Mesothelial cell of epicardium (in vitro differentiated cells): ENCODE measurements at places on chromosomes 5 and 9.
A peak's percentile ranks its signal among the peaks of the same experiment; 100 is the strongest.

DNA sequence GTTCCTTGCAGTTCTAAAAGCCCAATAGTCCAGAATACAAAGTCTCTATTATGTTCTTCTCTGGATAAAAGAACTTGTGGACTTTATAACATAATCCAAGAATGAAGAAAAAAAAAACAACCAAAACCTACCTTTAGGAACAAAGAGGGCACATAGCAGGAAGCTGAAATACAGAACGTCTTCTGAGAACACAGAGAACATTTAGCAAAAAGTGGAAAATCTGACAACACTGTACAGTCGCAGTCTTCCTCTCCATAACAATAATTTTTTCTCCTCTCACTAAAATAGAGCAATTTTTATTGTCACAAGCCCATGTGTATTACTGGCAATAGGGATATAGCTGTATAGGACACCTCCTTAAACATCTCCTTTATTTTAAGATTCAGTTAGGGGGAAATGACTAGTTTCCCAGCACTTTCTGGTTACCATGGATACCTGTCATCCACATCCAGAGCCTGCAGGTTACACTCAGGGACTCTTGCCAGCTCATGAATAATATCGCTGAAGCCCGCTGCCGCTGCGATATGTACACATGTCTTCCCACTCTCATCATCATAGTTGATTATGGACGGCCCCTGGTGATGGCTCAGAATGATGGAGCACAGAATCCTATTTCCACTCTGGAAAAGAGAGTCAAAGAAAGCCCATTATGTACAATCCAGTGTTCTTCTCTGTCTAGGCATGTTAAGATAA, 106.5 kb downstream of the ANKRD55 start:
- H3K4me1 ChIP-seq, result peaks cover 25% of the 10 kb centered on the region
- no peak for DNase-seq
- peaks cover 8% of the 10 kb centered on the region for H3K36me3 ChIP-seq
- peak overlapping the region; percentile 50 for H3K27ac ChIP-seq
- no peaks in the 10 kb centered on the region for H3K27me3 ChIP-seq

- no peak for DNase-seq
- H3K36me3 ChIP-seq, result no peaks in the 10 kb centered on the region
- H3K4me3 ChIP-seq, result no peak overlapping the region
- peaks cover 13% of the 10 kb centered on the region for H3K4me1 ChIP-seq
- no peaks in the 10 kb centered on the region for H3K27me3 ChIP-seq
These were observed 18.9 kb downstream of the OGN start for GRCh38 chr9:92385477-92385876.

DNA sequence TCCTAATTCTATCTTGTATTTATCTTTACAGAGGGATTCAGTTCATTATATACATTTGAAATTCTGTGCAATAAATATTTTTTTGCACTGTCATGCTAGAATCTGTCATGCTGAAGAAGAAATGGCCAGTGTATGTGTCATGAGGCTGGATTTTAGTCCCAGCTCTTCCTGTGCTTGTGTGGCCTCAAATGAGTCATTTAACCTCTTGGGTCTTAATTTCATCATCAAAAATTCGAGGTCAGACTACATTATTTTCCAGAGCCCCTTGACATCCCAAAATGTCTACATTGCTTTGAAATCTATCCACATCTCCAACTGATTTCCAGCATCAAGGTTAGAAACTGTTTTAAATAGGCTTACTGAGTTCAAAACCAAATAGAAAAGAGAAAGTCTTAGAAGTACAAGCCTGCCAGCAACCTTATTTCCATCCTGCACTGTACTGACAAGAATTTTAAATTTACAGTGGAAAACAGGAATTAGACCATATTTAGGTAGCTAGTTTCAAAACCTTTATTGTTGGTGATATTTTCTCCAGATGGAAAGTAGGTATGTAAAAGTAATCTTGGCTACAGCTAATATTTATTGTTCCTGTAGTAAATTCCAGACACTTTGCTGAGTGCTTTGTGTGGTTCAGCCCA, 96.7 kb upstream of the MAMDC2 start:
- H3K27ac ChIP-seq, result peak overlapping the region; percentile 84
- H3K36me3 ChIP-seq, result no peaks in the 10 kb centered on the region
- no peak overlapping the region for H3K4me3 ChIP-seq

DNA sequence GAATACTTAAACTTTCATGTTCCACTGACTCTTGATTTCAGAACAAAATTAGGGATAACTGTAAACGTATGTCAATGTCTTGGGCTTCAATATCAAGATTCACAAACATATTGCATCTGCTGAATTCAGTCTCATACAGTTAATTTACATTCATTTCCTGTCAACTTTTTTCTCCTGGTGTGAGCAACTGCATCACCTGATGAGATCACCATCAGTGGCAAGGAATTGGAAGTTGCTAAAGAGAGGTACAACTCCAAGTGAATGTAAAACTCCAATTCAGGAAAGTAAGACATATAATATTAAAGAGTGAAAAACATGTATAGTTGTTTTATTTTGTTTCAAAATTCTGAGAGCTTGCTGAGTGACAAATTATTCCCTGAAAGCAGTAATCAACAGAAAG, 1336.2 kb upstream of the C9orf72 start:
- no peak overlapping the region for H3K27ac ChIP-seq
- H3K27me3 ChIP-seq, result no peaks in the 10 kb centered on the region
- DNase-seq, result no peak
- H3K4me3 ChIP-seq, result no peak overlapping the region

GRCh38 chr5:144779368-144779767, 608.7 kb downstream of the KCTD16 start:
- H3K27ac ChIP-seq, result no peak overlapping the region
- no peak overlapping the region for H3K4me3 ChIP-seq
- H3K4me1 ChIP-seq, result peaks cover 10% of the 10 kb centered on the region
- DNase-seq, result no peak
- no peaks in the 10 kb centered on the region for H3K36me3 ChIP-seq

GRCh38 chr5:111670826-111671492, 86.0 kb downstream of the NREP start:
- H3K4me1 ChIP-seq, result peaks cover 30% of the 10 kb centered on the region
- no peaks in the 10 kb centered on the region for H3K27me3 ChIP-seq
- H3K27ac ChIP-seq, result no peak overlapping the region
- no peak for DNase-seq

DNA sequence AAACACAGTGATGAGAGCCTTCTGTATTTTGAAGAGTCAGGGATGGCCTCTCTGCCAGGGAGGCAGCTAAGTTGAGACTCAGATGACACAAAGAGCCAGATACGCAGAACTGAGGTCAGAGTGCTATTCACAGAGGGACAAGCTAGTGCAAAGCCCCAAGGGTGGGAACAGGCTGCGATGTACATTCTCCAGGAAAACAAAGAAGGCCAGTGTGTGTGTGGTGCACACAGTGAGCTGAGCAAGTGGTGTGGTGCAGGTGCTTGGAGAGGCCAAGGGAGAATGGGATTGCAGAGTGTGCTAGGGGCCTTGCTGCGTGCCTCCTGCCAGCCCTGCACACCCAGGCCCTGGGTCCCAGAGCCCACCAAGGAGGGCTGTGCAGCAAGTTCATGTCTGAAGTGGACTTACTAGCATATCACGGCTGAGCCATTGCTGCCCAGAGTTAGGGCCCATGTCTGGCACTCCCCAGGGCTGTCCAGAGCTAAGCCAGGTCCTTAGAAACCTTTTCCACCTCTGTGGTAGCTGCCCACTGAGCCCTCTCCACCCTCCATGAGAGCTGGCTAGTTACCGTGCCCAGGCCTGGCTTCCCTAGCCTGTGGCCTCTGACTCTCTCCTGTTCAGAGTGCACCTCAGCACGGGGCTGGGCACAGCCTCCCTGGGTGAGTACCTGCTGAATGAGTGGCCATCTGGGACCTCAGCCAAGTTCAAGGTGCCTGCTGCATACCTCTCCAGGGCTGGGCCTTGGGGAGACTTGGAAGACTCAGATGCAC, 9.3 kb downstream of the SLC25A48 start:
- no peak for DNase-seq
- no peaks in the 10 kb centered on the region for H3K4me1 ChIP-seq

- no peak for DNase-seq
- H3K36me3 ChIP-seq, result peaks cover 6% of the 10 kb centered on the region
- H3K4me1 ChIP-seq, result peaks cover 6% of the 10 kb centered on the region
- H3K27ac ChIP-seq, result no peak overlapping the region
- H3K4me3 ChIP-seq, result no peak overlapping the region
- H3K27me3 ChIP-seq, result peaks cover 3% of the 10 kb centered on the region
These were observed 27.0 kb upstream of the ZNF622 start for GRCh38 chr5:16492398-16493140.

DNA sequence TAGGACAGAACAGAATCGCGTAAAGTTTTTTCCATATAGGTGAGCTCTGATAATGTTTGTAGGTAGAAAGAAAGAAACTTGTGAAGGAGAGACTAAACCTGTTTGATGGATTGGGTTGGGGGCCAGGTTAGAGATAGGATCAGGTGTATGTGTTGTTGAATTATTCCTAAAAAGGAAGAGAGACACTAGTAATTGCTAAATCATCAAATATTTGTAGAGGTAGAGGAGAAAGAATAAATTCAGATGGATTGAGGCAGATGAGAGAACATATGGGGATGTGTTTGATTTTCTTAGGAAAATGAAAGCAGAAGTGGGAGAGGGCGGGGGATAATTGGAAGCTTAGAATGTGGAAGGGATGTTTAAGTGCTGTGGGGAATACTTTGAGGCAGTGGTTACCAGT, 7.7 kb downstream of the ZCCHC7 start:
- no peak for DNase-seq
- no peaks in the 10 kb centered on the region for H3K4me1 ChIP-seq
- H3K4me3 ChIP-seq, result no peak overlapping the region
- peaks cover 6% of the 10 kb centered on the region for H3K36me3 ChIP-seq

DNA sequence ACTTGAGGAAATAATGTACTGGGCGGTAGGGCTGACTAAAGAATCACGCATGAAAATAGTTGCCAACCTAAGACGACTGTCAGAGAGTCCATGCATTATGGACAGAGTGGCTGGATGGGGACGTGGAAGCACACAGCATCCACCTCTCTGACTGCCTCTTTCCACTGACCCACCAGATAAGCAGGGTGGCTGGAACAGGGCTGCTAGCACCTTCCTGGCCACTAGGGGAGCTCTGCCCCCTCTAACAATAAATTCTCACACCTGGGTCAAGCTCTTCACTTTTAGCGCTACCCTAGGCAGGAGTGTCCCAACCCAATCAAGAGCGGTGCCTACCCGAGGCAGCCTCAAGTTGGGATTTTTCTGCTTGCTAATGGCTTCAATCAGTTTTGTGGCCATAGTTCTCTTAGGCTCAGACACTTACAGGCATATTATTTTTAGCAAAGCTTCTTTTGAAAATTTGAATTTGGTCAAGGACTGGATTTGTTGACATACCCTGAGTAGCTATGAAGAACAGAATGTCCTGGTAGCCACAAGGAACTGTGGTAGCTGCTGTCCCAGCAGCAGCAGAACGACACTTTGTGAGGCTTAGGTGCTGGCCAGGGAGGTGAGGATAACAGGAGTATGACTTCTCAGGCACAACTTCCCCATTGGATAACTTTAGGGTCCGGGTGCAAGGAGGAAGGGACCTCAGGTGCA, 6.9 kb upstream of the TPM2 start:
- peak overlapping the region; percentile 30 for H3K27ac ChIP-seq
- no peak overlapping the region for H3K4me3 ChIP-seq
- DNase-seq, result peak; percentile 70
- H3K4me1 ChIP-seq, result peaks cover 4% of the 10 kb centered on the region

DNA sequence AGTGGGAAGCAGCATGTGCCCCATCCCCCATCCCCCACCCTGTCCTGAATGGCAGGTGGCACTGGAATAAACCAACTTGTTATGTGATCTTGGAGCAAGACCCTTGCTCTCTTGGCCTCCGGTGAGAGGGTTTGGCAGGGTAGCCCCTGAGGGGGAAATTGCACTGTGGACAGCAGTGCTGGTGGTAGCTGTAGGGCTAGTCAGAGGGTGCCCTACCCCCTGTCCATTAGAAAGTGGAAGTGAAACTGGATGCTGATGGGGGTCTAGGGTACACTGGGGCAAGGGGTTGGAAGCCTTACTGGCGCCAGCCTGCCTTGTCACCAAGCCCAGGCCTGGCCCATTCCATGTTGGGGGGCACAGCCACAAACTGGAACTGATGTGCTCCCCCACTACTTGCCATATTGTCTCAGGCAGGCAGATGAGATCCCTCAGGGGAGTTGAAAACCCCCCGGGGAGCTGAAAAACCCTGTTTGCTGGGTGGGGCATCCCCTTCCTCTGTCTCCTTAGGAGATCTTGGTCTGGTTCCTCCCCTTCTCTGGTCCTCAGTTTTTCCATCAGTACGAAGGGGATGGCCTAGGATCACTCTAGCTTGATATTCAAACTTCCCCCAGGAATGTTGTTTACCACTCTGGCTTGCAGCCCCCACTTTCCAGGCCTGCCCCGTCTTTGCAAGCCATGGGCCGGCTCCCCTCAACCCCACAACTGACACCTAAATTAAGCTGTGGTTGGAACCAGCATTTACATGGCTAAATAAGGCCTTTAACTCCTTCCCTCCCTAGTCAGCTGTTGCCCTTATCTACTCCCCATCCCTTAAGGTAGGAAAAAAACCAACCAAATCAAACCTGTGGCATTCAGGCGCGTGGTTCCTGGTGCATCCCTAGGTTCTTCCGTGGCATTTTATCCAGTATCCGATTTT, 14.4 kb upstream of the SYNPO start:
- peaks cover 45% of the 10 kb centered on the region for H3K4me1 ChIP-seq
- peak overlapping the region; percentile 59 for H3K4me3 ChIP-seq
- H3K27me3 ChIP-seq, result no peaks in the 10 kb centered on the region
- no peaks in the 10 kb centered on the region for H3K36me3 ChIP-seq
- no peak for DNase-seq

- DNase-seq, result no peak
- peaks cover 72% of the 10 kb centered on the region for H3K27me3 ChIP-seq
- no peaks in the 10 kb centered on the region for H3K36me3 ChIP-seq
- H3K4me1 ChIP-seq, result peaks cover 2% of the 10 kb centered on the region
- no peak overlapping the region for H3K4me3 ChIP-seq
These were observed 1.4 kb downstream of the GDA start for GRCh38 chr9:72150661-72151060.

DNA sequence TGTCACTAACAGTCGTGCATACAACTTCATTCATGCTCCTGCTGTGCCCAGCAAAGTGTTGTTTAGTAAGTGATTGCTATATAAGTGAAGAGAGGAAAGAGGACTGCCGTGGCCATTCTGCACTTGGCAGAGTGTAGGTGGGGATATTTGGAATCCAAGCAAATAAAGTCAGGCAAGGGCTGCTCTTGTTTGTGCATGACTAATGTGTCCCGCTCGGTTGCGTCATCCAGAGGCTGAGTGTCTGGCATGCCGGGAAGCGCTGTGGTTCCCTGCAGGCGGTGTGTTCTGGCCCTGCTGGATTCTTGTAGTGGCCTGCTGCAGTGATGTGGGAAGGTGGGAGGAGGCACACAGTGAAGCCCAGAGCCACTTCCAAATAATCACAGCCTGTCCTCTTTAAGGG, 136.9 kb upstream of the ANKH start:
- H3K4me3 ChIP-seq, result no peak overlapping the region
- DNase-seq, result peak; percentile 35
- peak overlapping the region; percentile 60 for H3K27ac ChIP-seq
- no peaks in the 10 kb centered on the region for H3K36me3 ChIP-seq

- H3K27me3 ChIP-seq, result peaks cover 2% of the 10 kb centered on the region
- no peak overlapping the region for H3K27ac ChIP-seq
- DNase-seq, result no peak
These were observed 18.6 kb downstream of the SLC36A2 start for GRCh38 chr5:151328734-151329133.
